ENCODE measurements at places on chromosomes 2 and 18. TPM values are rescaled to one million over a fixed set of nuclear protein-coding genes. Genes with fewer than 3 reads are reported as not detected.

RAD51AP2 gene
- not detected for total RNA-seq

CRACDL gene
- 0.41 TPM for total RNA-seq

ZNF24 gene
- total RNA-seq, result 52.2 TPM

TMEM37 gene
- total RNA-seq, result not detected

WDR7 gene
- total RNA-seq, result 42.5 TPM

SCG2 gene
- total RNA-seq, result not detected

CRYGD gene
- not detected for total RNA-seq

KLHL14 gene
- not detected for total RNA-seq

GATA6 gene
- total RNA-seq, result not detected

RFTN2 gene
- not detected for total RNA-seq

MAP4K4 gene
- total RNA-seq, result 88.6 TPM
